ENCODE measurements at places on chromosomes 6 and 20.

- DNase-seq, result no peak
Observed at GRCh38 chr6:27174958-27175357, 72.5 kb upstream of the PRSS16 start.

GRCh38 chr20:5675103-5676091, 74.8 kb upstream of the SHLD1 start:
- no peak for DNase-seq

DNA sequence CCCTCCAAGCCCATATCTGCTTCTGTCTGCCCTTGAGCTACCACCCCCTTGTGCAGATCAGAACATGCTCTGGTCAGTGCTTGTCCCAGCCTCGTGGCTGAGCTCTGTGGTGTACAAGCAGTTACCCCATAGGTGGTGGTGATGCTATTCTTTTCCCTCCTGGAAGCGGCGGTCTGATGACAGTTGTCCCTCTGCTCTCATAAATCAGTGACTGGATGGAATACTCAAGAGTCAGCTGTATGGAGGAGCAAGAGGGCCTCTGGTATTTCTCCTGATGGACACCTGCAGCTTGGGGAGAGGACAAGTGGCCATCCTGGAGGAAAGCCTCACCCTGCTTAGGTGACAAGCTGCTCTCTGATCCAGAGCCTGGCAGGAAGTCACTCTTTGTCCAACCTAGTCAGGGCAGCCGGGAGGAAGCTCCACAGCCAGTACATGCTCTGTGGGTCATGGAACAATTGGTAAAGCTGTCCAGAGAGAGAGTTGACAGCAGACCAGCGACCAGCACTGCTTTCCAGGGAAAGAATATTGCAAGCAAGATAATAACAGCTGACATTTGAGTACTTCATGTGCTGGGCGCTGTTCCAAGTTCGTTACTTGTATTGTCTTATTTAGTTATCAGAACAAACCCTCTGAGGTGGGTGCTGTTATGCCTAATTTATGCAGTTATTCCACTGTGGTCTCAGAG, 47.1 kb downstream of the SCAND1 start:
- DNase-seq, result no peak

DNA sequence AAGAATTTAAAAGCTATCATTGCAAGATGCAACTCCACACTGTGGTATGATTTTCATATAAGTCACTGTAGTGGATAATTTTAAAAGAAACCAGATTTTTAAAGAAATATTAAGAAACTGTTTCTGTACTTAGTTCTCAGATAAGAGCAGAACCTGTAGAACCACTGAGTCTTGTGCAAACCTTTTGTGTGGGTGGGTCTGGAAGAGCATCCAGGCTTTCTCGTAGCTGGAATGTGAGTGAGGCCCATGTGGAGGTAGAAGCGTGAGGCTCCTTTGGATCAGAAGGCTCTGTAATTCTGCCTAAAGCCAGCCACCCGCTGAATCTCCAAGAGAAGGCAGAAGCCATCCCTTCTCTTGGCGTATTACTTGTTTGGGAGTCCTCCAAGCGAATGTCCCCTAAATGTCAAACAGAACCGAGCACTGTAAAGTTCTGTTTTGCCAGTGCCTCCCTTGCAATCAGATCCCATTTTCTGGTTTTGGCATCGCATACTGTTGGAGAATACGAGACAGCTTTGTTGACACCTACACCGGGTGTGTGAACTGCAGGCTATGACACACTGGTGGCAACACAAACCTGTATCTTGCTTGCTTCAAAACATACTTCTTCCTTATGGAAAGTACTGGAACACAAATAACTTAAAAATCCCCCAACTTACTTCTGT, 188.7 kb downstream of the FOXC1 start:
- no peak for DNase-seq

DNA sequence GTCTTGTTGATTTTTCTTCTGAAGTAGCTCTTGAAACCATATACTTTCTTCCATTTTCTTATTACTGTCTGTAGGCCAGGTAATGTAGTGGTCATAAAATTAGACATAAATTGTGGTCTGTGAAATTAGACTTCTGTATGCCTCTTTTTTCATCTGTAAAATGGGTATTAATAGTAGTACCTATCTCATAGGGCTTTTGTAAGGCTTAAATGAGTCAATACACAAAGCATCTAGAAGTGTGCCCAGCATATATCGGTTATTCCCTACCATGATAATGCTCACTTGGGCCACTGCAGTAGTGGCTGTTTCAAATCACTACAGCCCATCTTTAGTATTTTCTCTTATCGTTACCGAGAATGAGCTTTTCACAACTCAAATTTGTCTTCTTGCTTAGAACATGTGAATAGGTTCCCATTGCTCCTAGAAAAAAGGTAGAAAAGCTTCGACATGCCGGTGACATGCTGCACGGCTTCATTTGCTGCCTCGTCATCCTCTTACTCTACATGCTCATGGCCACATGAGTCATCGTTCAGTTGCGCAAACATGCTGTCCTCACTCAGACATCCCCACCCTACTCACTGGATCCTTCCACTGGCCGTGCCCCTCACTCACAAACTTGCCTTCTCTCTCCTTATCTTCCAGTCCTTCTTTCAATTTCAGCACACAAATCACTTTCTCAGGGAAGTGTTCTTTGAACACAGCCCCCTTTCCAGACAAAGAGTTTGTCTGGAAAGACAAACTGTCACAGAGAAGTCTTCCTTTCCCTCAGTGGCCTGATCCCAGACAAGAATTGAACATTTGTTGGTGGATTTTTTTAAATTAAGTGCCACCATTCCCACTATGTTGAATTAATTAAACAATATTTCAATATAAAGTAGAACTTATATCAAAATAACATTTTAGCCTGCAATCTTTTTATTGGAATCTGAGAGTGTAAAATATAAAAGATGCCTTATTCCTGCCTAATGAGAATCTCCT, 32.2 kb upstream of the ERVFRD-1 start:
- DNase-seq, result peak; percentile 32

DNA sequence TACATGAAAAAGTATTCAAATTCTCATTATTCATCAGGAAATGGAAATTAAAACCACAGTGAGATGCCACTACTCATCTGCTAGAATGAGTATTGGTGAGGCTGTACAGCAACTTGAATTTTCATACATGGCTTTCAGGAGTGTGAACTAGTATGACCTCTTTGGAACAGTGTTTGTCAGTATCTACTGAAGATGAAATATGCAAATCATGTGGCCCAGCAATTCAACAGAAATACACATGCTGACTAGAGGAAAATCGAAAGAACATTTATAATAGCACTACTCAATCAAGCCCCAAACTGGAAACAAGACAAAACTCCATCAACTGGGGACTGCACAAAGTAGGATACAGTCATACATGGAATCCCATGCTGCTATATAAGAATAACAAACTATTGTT, 102.2 kb downstream of the DCDC2 start:
- DNase-seq, result peak; percentile 18

- no peak for DNase-seq
Observed at GRCh38 chr20:9403448-9403847, 110.9 kb upstream of the LAMP5 start.

DNA sequence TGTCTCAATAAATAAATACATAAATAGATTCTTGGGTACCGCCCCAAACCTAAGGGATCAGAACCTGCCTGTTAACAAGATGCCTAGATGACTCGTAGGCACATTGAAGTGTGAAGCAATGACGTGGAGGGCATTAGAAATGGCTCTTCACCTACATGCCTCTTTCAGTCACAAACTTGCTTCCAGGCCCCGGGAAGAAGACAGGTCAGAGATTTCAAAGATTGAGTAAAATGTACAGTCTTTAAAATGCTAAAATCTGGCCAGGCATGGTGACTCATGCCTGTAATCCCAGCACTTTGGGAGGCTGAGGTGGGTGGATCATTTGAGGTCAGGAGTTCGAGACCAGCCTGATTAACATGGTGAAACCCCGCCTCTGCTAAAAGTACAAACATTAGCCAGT, 480.8 kb upstream of the JARID2 start:
- no peak for DNase-seq

GRCh38 chr6:157302736-157303135, 20.6 kb downstream of the TMEM242 start:
- DNase-seq, result no peak

DNA sequence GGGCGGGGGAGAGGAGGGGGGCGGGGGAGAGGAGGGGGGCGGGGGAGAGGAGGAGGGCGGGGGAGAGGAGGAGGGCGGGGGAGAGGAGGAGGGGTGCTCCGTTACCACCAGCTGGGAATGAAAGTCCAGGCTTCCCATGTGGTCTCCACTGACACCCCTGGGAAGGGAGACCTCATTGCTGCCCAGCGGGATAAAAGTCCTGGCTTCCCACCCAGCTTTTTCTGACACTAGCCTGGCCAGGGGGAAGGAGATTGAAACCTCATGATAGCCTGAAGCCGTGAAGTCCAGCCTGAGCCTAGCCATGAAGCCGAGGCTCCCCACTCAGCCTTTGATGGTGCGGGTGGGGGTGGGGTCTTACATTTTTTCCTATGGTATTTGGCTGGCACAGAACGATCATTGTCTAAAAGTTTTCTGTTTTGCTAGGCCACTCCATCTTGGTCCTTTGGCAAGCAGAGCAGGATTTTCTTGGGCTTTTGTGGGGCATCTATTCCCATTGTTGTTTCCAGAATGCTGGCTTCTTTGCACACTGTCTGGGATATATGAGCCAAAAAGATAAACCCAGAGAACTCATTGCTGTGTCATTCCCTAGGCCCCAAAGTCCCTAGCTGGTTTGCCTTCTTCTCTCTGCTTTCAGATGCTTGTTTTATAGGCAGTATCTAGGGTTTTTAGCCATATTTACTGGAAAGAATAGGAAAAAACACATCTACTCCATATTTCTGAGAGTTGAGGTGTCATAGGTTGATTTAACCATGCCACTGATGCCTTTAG, 67.9 kb upstream of the RNF24 start:
- DNase-seq, result no peak

DNA sequence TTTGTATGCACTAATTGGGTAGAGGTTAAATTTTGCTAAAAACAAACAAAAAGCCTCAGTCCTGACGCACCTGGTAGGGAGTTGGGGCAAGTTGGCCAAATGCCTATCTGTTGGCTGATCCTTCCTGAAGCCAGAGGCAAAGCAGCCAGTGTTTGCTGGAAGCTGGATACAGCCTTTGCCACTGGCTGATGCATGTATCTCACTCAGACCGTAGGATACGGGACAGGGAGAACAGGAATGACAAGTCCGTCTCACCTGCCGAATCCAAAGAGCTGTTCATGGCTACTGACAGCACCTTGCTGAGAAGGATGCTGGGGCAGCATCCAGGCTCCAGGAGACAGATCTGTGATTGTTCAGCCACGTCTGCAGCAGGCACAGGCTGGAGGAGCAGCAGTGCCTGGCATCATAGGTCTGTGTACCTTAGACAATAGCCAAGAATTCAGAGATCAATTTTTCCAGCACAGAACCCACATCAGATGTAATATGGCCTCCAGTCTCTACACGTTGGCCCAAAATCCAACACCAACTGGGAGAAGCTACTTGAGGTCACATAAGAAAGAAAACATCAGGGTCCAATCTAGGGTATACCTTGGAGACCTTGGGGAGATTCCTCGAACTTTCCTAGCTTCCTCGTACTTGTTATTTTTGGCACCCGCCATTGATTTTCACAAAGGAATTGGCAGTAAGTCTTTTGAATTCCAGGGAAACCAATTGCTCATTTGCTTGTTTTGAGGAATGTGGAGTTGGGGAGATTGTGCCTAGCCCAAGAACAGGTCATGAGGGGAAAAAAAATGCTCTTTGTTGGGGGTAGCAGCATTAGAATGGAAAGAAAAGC, 108.5 kb upstream of the ARMC2 start:
- DNase-seq, result no peak

- no peak for DNase-seq
Observed at GRCh38 chr6:76250666-76251065, 178.2 kb upstream of the IMPG1 start.

DNA sequence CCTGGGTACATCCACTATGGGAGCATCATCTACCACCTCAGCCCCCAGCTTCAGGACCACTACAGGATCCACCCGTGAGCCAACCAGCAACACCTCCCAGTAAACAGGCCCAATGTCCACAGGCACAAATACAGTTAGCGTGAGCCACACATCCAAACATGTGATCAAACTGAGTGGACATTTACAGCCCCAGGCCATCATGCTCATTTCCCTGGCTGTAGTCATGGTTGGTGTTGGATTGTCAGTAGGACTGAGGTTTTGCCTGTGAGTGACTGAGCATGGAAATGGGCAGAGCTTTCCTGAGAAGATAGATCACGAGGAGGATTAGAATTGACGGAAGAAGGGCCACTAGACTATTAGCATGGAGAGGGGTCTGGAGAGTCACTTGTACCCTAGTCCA, 10.7 kb upstream of the MUC21 start:
- DNase-seq, result no peak

GRCh38 chr6:39930540-39930939, 3.7 kb downstream of the MOCS1 start:
- no peak for DNase-seq

- no peak for DNase-seq
Observed at GRCh38 chr6:21965016-21965415, 331.8 kb downstream of the PRL start.

GRCh38 chr6:25582101-25582500, 69.9 kb upstream of the SCGN start:
- DNase-seq, result no peak

- DNase-seq, result no peak
Observed at GRCh38 chr6:45757443-45758130, 258.1 kb downstream of the CLIC5 start.

- no peak for DNase-seq
Observed at GRCh38 chr6:14882394-14883026, 363.4 kb upstream of the JARID2 start.

GRCh38 chr20:44028868-44029847, 114.5 kb downstream of the TOX2 start:
- peak; percentile 88 for DNase-seq

DNA sequence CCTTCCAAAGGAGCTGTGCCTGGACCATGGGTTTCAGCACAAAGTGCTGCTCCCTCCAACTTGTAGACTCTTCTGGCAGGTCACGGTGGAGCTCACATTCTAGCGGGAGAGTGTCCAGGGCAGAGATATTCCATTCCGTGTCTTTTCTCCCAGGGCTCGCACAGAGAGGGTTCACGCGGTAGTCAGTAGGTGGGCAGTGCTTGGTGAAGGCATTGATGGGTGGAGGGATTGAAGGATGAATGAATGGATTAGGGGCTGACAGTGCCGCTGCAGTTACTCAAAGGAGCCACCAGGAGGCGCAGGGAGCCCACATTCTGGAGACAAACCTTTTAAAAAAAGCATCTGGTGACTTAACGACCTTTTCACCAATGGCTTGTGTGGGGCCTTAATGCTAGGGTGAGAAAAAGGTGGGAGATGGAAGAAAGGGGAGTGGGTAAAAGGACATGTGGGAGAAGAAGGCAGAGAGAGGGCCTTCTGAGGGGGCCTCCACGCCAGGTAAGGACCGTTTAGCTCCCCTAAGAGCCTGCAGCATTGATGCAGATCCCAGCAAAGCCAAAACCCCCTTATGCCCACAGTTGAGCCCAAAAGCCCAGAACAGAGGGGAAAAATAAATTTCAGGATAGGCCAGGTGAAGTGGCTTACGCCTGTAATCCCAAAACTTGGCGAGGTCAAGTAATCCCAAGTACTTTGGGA, 17.5 kb upstream of the FAM110A start:
- DNase-seq, result peak; percentile 70

DNA sequence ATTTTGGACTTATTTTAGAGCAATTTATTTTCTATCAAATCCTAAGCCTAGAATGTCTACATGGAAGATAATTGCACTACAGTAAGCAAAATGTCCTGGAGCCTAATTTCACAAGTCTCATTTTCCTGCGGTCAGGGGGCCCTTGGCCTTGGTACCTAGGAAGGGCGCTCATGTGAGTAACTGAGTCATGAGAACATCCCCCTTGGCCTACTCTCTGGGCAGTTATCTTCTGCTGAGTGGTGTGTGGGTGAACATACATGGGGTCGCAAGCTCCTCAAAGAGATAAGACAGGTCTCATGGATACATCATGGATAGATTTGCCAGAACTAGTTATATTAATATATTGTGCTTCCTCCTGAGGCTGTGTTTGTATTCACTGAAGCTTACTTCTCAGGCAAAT, 211.2 kb upstream of the MARCKS start:
- no peak for DNase-seq

Measured in activated CD4-positive, alpha-beta T cell treated with anti-CD3 and anti-CD28 coated beads, Interleukin-2, Interleukin-6, amounts not matched to agents 100 ng/mL and 50 ng/mL, durations not matched to agents 16 hours and 8 hours (primary cell).